Muscle of arm (tissue), 14 donors: ENCODE measurements at places on chromosomes 2 and 18. TPM values are rescaled to one million over a fixed set of nuclear protein-coding genes. Genes with fewer than 3 reads are reported as not detected.

The DSG3 gene
- polyA plus RNA-seq = not detected

The GPR39 gene
- 0.14 TPM for polyA plus RNA-seq

The TEKT4 gene
- polyA plus RNA-seq = not detected

The RELCH gene
- polyA plus RNA-seq = not detected

The EN1 gene
- polyA plus RNA-seq = 4.0 TPM

The FAM161A gene
- 21.3 TPM for polyA plus RNA-seq

The ZNF892 gene
- polyA plus RNA-seq = 2.8 TPM

The ABCB11 gene
- 0.13 TPM for polyA plus RNA-seq

The CFAP65 gene
- polyA plus RNA-seq = not detected

The IL37 gene
- polyA plus RNA-seq = not detected

The ANKRD30BL gene
- polyA plus RNA-seq = not detected

The TNFRSF11A gene
- 2.3 TPM for polyA plus RNA-seq

The SCTR gene
- polyA plus RNA-seq = 1.5 TPM

The MROH2A gene
- not detected for polyA plus RNA-seq

The VWC2L gene
- polyA plus RNA-seq = not detected

The BMP10 gene
- polyA plus RNA-seq = not detected

The TDRD15 gene
- 0.62 TPM for polyA plus RNA-seq

The DSG4 gene
- polyA plus RNA-seq = 0.08 TPM

The THOC1 gene
- not detected for polyA plus RNA-seq

The MATN3 gene
- 1.3 TPM for polyA plus RNA-seq

The ELP2 gene
- 78.5 TPM for polyA plus RNA-seq

The TLX2 gene
- not detected for polyA plus RNA-seq

The RTP5 gene
- polyA plus RNA-seq = not detected

The FIGN gene
- polyA plus RNA-seq = 2.2 TPM

The SH3BP4 gene
- 15.3 TPM for polyA plus RNA-seq

The MC5R gene
- polyA plus RNA-seq = 3.6 TPM

The WNT6 gene
- polyA plus RNA-seq = not detected

The AQP12A gene
- polyA plus RNA-seq = 0.88 TPM

The SLC23A3 gene
- polyA plus RNA-seq = 0.88 TPM

The RPRM gene
- 5.0 TPM for polyA plus RNA-seq

The LHCGR gene
- 0.17 TPM for polyA plus RNA-seq

The VWA3B gene
- 0.35 TPM for polyA plus RNA-seq

The CTDSP1 gene
- 72.5 TPM for polyA plus RNA-seq

The PJVK gene
- 12.7 TPM for polyA plus RNA-seq

The PDCD1 gene
- polyA plus RNA-seq = 0.14 TPM

The TMEFF2 gene
- polyA plus RNA-seq = not detected

The GPBAR1 gene
- polyA plus RNA-seq = 1.9 TPM

The ARHGEF4 gene
- 6.6 TPM for polyA plus RNA-seq

The OTOS gene
- not detected for polyA plus RNA-seq
